ENCODE measurements at places on chromosomes 2 and 18. TPM values are rescaled to one million over a fixed set of nuclear protein-coding genes. Genes with fewer than 3 reads are reported as not detected.

CBLN2 gene
- total RNA-seq: not detected

VAMP5 gene
- 3.8 TPM for total RNA-seq

COBLL1 gene
- 40.7 TPM for total RNA-seq

ASB3 gene
- 32.1 TPM for total RNA-seq

TTLL4 gene
- total RNA-seq: 67.1 TPM

SERPINB4 gene
- not detected for total RNA-seq

MLPH gene
- not detected for total RNA-seq

KCNJ3 gene
- total RNA-seq: not detected

TMEM163 gene
- total RNA-seq: 0.51 TPM

MROH2A gene
- total RNA-seq: not detected

DHRS9 gene
- total RNA-seq: not detected

CXCR1 gene
- not detected for total RNA-seq
